SJSA1 (cell line): ENCODE measurements at places on chromosomes 6 and 20. TPM values are rescaled to one million over a fixed set of nuclear protein-coding genes. Genes with fewer than 3 reads are reported as not detected.

FLRT3 gene
- 1.3 and 2.6 TPM in 2 replicates for total RNA-seq

RNASET2 gene
- total RNA-seq = 19.6 and 30.4 TPM in 2 replicates

DEFB112 gene
- not detected in 2 replicates for total RNA-seq

BEND3 gene
- 3.7 and 4.5 TPM in 2 replicates for total RNA-seq

UBE2C gene
- 187 and 249 TPM in 2 replicates for total RNA-seq

RBM12 gene
- 59.2 and 64.1 TPM in 2 replicates for total RNA-seq

POU5F1 gene
- total RNA-seq = not detected in 2 replicates

RNF114 gene
- 168 and 175 TPM in 2 replicates for total RNA-seq

GSTA3 gene
- not detected in 2 replicates for total RNA-seq

PRR18 gene
- total RNA-seq = 0.76 and 1.0 TPM in 2 replicates

SYNE1 gene
- total RNA-seq = 28.7 and 53.6 TPM in 2 replicates

RFX6 gene
- not detected in 2 replicates for total RNA-seq

FERMT1 gene
- 0.13 TPM in 1 of 2 replicates, not detected in the other for total RNA-seq

LAMA4 gene
- 0.53 and 1.8 TPM in 2 replicates for total RNA-seq

MUCL3 gene
- total RNA-seq = not detected in 2 replicates

RAET1L gene
- total RNA-seq = not detected in 2 replicates

SHLD1 gene
- 1.6 and 2.6 TPM in 2 replicates for total RNA-seq

OR2J3 gene
- total RNA-seq = not detected in 2 replicates

TBX18 gene
- total RNA-seq = 17.5 and 35.1 TPM in 2 replicates

OR12D1 gene
- not detected in 2 replicates for total RNA-seq

SPTLC3 gene
- 4.5 and 13.6 TPM in 2 replicates for total RNA-seq

PNPLA1 gene
- not detected in 2 replicates for total RNA-seq

KIF13A gene
- total RNA-seq = 31.5 and 52.7 TPM in 2 replicates

FAM184A gene
- not detected in 2 replicates for total RNA-seq

TGM3 gene
- total RNA-seq = 4.2 and 5.3 TPM in 2 replicates

FAM162B gene
- total RNA-seq = not detected in 2 replicates

AIG1 gene
- total RNA-seq = 29.9 TPM in 2 replicates
